ENCODE measurements at places on chromosomes 13 and 19.

GRCh38 chr13:33483471-33483870 lies 197.9 kb upstream of the STARD13 start:
- no peak for DNase-seq

DNA sequence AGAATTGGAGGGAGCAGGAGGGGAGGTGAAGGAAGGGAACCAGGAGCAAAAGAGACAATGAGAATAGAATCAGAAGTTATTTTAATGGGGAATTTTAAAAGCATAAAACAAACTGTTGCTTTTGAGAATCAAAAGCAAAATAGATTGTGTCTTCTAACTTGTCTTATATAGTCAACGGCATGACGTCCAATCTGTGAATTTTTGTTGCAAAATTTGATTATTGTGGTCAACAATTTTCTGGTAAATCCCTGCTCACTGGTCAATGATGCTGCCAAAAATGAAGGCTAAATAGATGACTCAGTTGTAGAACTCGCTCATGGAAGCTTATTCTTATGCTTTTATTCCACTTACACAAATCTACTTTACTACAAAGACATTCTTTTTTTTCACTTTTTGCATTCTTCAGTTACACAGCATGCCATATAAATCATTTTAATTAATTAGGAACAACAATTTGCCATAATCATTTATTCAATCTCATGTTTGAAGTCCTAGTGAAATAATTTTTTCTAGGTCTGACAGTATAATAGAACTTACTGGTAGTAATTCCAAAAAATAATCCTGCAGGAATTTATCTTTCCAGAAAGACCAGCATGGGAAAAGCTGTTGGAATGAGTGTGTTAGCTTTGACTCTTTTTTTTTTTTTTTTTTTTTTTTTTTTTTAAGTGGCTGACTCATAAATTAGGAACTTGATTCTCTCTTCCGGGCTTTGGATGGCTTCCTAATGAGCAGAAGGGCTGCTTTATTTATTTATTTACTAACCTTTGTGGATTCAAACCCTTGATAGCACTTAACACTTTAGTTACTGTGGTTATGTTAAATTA lies 256.9 kb downstream of the SPRY2 start:
- DNase-seq: no peak

DNA sequence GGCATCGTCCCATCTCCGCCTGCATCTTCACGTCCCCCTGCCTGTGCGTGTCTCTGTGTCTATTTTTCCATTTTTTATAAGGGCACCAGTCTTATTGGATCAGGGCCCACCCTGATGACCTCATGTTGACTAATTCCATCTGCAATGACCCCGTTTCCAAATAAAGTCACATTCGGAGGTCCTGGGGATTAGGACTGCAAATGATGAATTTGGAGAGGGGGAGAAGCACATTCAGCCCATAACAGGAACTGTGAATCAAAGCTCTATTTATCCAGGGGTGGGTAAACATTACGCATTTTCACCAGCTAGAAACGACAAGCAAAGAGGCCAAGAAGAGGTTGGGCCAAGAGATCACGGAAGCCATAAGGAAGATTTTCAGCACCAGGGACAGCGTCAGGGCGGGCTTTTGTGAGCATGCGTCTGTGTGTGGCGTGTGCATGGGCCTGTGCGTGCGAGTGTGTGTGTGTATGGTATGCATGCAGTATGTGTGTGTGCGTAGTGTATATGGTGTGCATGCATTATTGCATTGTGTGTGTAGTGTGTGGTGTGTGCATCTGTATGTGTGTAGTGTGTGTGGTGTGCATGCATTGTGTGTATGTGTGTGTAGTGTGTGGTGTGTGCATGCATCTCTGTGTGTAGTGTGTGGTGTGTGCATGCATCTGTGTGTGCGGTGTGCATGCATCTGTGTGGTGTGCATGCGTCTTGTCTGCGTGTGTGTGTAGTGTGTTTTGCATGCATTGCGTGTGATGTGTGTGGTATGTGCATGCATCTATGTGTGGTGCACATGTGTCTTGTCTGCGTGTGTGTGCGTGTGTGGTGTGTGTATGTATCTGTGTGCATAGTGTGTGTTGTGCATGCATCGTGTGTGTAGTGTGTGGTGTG lies 19.6 kb downstream of the CELF5 start:
- peak; percentile 39 for DNase-seq

GRCh38 chr19:33393286-33394005 lies 19.9 kb downstream of the CEBPG start:
- no peak for DNase-seq

- DNase-seq: peak; percentile 98
These were observed at the start of the genes CCDC159 and TMEM205 for GRCh38 chr19:11346104-11346940. CCDC159 (plus strand) TSS chr19:11346519; CDS start chr19:11346607, 88 bp downstream. TMEM205 (minus strand) TSS chr19:11346268; CDS start chr19:11345619, 649 bp downstream.

- no peak for DNase-seq
These were observed 36.4 kb upstream of the IGSF23 start for GRCh38 chr19:44576843-44577565.

GRCh38 chr13:114282041-114282670 lies 755 bp downstream of the UPF3A start:
- peak; percentile 85 for DNase-seq

- no peak for DNase-seq
These were observed 88.0 kb upstream of the MCF2L start for GRCh38 chr13:112880976-112881540.

GRCh38 chr19:30064771-30065494 lies 122.9 kb downstream of the URI1 start:
- no peak for DNase-seq

GRCh38 chr13:36068566-36068965 lies 62.6 kb downstream of the DCLK1 start:
- no peak for DNase-seq

GRCh38 chr13:99087954-99088491 lies 110.2 kb upstream of the DOCK9 start:
- no peak for DNase-seq

- no peak for DNase-seq
These were observed 1.6 kb upstream of the KBTBD7 start for GRCh38 chr13:41196011-41196410.

DNA sequence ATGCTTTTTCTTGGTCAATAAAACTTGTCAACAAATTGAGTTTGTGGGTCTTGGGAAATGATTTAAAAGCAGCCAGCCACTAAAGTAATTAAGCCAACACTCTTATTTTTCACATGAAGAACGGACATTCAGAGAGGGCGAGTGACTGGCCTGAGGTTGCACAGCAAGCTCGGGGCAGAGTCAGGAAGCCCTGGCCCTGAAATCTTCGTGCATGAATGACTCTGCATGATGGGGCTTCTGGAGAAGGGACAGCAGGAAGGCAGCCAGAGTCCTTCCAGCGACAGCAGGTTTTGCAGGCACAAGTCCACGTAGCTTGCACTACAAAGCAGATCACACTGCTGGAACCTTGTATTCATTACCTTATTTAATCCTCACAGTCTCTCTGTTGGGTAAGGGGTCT lies 232.5 kb downstream of the ZNF536 start:
- no peak for DNase-seq

DNA sequence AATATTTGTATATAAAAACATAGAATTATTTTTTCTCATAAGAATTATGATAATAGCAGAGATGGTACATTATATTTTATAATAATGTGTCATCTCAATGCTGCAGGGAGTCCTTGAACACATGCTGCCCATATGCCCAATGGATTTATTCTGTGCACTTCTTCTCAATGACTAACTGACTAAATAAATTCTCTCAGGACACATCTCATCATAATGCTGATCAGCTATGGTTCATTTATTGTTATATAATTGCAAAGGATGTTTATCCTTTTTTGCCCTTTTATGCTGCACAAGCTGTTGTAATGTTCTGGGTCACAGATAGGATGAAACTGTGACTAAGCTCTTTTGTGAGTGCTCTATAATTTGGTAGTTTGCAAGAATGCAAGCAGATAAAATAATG lies 1273.3 kb upstream of the ATXN8OS start:
- no peak for DNase-seq

DNA sequence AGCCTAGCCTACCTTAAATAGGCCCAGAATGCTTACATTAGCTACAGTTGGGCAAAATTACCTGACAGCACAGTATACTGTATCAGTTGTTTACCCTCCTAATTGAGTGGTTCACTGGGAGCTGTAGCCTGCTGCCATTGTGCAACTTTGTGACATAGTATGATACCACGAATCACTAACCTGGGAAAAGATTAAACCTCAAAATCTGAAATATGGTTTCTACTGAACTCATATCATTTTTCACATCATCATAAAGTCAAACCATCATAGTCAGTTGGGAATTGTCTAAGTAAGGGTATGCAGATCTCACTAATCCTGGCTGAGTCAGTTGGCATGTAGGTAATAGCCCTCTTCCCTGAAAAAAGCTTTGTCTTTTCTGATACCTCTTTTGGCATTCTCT lies 9.2 kb downstream of the PAN3 start:
- DNase-seq: no peak

GRCh38 chr13:43260999-43261398 lies 237.6 kb downstream of the DNAJC15 start:
- no peak for DNase-seq

DNA sequence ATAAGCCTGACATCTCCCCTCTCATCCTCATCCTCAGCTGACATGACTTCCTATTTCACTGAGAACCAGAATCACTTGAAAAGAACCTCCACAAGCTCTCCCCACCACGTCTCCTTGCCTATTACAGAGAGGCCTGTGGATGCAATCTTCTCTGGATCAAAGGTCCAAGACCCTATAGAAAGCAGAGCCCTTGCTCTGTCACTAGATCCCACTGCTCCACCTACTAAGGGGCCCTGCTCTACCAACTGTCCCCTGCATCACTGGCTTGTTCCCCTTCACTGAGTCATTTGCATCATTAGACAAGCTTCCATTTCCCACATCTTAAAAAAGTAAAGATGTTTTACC lies 40.8 kb downstream of the RCBTB2 start:
- DNase-seq: no peak

Data from immature natural killer cell (primary cell).